Stimulated activated CD4-positive, alpha-beta T cell treated with anti-CD3 and anti-CD28 coated beads, Interleukin-1b, Interleukin-23, amount 100 ng/mL, for 24 hours (primary cell): ENCODE measurements at places on chromosomes 1 and 21.

- no peak for DNase-seq
Observed at GRCh38 chr1:154414606-154415005, 9.5 kb downstream of the IL6R start.

DNA sequence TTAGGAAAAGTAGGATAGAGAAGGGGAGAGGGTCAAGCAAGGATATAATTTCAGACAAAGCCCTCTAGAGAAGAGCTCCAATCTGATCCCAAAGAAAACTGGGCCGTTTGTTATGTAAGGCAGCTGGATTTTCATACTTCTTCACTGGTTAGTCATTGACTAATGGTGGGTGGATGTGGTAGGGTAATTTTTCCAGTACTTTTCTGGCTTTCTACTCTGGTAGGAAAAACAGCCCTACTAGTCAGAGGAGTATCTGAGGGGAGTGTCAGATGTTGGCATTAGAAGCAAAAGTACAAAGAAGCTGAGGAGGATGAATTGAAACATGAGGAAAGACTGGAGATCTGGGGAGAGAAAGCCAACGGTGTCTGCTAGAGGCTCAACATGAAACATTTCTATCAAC, 145.3 kb downstream of the TNFSF18 start:
- DNase-seq, result no peak

GRCh38 chr21:36609654-36610053, 89.3 kb upstream of the SIM2 start:
- no peak for DNase-seq

- no peak for DNase-seq
Observed at GRCh38 chr1:60935599-60936110, 146.7 kb upstream of the NFIA start.

GRCh38 chr1:200207711-200208126, 180.2 kb downstream of the NR5A2 start:
- no peak for DNase-seq

GRCh38 chr1:197391303-197392226, 123.5 kb downstream of the CRB1 start:
- no peak for DNase-seq
